ENCODE measurements at places on chromosomes 6 and 20. TPM values are rescaled to one million over a fixed set of nuclear protein-coding genes. Genes with fewer than 3 reads are reported as not detected.

ADTRP gene
- 0.67 TPM for total RNA-seq

C6orf15 gene
- total RNA-seq = not detected

LHFPL5 gene
- not detected for total RNA-seq

ZSCAN26 gene
- 7.7 TPM for total RNA-seq

ABHD16B gene
- not detected for total RNA-seq

CST5 gene
- not detected for total RNA-seq

TINAG gene
- total RNA-seq = not detected

TCF21 gene
- total RNA-seq = not detected

DEFB126 gene
- not detected for total RNA-seq
